Right ventricle myocardium superior (tissue), 1 donor: ENCODE measurements at places on chromosomes 5 and 9.

GRCh38 chr5:147248561-147248960 lies 13.7 kb downstream of the STK32A start:
- no peak for DNase-seq

DNA sequence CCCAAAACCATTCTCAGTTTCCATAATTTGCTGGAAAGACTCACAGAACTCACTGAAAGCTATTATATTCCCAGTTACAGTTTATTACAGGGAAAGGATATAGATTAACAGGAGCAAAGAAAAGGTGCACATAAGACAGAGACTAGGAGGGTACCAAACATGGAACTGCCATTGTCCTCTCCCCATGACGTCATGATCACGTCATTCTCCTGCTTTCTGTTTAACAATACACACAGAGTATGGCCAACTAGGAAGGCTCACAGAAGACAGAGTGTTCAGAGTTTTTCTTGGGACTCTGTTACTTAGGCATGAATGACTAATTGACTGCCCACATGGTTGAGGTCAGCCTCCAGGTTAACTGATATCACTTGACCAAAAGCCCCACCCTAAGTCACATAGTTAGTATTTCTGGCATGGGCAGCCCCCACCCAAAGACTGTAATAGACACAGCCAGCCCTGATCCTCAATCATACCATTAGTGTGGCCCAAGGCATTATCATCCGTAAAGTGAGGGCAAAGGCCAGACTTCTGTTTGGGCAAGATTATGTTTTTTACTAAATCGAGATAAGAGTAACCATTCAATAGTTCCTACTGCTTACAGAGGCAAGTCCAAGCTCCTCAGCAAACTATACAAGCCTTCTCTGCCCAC lies 353.5 kb upstream of the POU5F2 start:
- DNase-seq, result no peak

- DNase-seq, result no peak
Observed at GRCh38 chr9:96150324-96151227, 151.4 kb downstream of the HSD17B3 start.

- DNase-seq, result no peak
Observed at GRCh38 chr5:167578977-167579692, 712.3 kb upstream of the WWC1 start.

GRCh38 chr5:95669540-95669939 lies 13.3 kb downstream of the SPATA9 start:
- peak; percentile 75 for DNase-seq

DNA sequence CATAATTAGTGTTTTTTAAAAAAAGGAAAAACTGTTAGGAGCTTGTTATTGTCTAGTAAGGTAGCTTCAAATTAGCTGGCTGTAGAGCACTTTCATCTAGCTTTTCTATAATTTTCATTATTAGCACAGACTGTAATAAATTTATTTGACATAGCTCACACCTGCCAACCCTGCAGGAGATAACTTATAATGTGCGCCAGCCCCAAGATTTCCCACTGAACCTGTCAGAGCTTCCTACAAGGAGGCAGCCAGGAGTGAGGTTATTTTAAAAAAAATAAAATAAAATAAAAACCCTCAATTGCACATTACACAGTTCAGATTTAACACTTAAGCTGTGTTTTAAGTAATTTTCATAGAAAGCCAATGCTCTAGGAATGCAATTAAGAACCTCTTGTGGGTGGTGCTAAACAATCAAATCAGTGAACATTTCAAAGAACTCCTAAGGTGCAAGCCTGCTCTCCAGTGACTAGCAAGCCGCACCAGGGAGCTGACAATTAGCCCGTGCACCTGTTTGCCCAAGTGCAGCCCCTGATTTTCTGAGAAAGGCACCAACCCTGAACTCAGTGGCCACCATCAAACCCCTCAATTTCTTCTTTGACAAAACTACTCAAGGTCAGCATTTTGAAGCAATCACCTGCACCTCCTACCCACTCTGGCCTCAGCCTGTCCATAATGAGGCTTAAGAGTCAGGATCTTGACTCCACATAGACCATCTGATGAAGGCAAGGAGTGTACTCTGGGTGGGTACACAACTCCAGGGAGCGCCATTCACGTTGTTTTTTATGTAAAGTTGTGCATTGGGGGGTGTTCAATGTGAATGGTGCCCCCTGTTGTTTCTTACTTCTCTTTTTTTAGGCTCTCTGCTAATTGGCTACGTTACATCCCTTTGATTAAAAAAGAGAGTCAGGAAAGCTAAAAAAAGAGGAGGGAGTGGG lies 385.3 kb upstream of the WWC1 start:
- DNase-seq, result no peak

GRCh38 chr5:113270086-113270485 lies 164.7 kb downstream of the TSSK1B start:
- no peak for DNase-seq

- DNase-seq, result no peak
Observed at GRCh38 chr5:17619354-17619753, 9.2 kb downstream of the TAF11L12 start.

- DNase-seq, result no peak
Observed at GRCh38 chr9:85523202-85523601, 218.6 kb downstream of the AGTPBP1 start.

DNA sequence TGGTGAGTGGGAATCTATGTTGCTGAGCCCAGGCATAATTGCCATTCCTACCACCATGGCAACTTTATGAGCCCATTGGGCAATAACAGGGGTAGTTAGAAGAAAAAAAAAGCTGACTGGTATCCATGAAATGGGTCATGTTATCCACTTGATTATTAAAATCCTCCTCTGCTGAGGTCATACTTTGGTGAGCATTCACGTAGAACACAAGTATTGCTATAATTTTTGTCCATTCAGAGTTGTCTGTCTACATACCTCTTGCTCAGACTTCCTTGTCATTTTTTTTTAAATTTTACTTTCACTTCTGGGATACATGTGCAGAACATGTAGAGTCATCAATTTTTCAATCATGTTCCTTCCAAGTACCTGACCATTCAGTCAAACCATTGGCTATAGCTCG lies 780.8 kb upstream of the ARRDC3 start:
- no peak for DNase-seq

DNA sequence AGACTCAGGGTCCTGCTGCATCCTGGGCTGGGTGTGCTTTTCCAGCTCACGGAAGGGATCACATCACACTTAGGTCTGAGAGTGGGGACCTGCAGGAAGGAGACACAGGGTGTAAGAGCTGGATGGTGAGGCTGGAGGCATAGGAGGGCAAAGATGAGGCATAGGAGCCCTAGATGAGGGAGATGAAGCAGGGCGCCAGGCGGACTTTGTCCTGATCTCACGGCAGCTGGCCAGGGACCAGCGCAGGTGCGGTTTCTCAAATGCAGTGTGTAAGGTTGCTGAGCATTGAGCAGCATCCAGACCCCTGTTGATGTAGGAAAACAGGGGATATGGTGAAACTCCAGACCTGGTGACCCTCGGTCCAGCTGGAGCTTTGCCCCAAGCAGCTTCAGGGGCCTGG lies 156.5 kb downstream of the PSAT1 start:
- DNase-seq, result no peak

GRCh38 chr9:33798545-33798944 lies 3.2 kb downstream of the PRSS3 start:
- DNase-seq, result no peak

- no peak for DNase-seq
Observed at GRCh38 chr9:133452562-133452961, 7.2 kb upstream of the CACFD1 start.

GRCh38 chr5:142542078-142542477 lies 143.8 kb downstream of the FGF1 start:
- no peak for DNase-seq

DNA sequence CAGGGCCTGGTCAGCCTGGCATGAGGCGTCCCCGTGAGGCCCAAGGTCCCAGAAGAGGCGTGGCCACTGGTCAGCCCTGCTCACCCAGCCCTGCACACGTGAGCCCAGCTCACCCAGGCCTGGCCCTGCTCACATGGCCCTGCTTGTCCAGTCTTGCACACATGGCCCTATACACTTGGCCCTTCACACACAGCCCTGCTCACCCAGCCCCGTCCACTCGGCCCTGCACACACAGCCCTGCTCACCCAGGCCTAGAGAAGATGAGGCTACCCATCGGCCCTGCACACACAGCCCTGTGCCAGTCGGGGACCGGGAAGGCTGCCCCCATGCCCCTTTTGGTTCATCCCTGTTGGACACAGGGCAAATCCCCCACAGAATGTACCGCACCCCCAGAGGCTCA lies 28.4 kb downstream of the ZDHHC11B start:
- peak; percentile 65 for DNase-seq

DNA sequence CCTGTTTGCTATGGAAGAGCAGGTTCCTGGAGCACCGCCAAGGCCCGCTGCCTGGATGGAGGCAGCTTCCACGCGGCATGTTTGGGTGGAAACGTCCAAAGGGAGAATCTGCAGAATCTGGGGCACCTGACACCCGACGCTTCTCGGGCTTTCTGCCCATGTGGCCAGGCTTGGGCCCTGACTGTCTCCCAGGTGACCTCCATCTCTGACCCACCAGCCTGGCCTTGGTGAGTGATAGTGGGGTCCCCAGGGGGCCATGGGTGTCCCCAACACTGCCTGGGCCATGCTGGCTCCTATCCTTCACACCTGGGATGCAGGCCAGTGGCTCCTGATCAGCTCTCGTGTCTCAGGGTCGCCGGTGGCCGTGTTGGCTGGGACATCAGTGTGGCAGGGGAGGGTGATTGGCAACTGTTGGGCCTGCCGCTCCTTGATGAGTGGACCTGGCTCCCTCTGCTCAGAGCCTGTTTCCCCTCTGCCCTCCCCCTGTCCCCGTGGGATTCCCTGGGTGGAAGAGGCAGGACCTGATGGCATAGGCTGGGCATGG lies 34.0 kb downstream of the GLT6D1 start:
- DNase-seq, result no peak

DNA sequence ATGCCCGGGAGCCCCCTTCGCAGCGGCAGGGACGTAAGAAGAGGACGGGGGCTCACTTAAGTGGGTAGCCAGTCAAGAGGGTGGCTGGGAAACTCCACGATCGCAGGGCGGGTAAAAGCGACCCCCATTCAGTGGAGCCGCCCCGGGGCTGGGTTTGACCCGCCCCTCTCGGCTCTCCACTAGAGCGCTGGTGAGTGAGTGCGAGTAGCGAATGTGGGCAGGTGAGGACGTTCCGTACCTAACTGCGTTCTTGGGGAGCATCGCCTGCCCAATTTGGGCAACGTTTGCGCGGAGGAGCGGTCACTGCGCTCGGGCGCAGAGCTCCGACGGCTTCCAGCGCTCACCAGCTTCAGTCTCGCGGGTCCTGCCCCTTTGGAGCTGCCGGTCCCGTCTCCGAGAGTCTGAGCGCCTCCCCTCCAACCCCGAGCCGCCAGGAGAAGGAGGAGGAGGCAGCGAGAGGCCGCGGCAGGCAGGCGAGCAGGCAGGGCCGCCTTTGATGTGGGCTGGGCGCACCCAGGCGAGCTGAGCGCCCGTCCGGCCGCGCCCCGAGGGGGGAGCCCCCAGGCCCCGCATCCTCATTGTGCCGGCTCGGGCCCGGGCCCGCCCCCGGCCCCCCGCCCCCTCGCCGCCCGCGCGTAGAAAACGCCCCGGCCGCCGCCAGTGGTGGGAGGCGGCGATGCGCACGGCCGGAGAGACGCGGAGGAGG lies at the start of gene FGF18:
Gene FGF18, plus strand, starts transcription at position 666 of the 706 bp plus-strand sequence. CDS start 553 bp downstream, outside the sequence.
- DNase-seq, result peak; percentile 75

GRCh38 chr5:110735556-110735955 lies 3.3 kb upstream of the SLC25A46 start:
- no peak for DNase-seq

DNA sequence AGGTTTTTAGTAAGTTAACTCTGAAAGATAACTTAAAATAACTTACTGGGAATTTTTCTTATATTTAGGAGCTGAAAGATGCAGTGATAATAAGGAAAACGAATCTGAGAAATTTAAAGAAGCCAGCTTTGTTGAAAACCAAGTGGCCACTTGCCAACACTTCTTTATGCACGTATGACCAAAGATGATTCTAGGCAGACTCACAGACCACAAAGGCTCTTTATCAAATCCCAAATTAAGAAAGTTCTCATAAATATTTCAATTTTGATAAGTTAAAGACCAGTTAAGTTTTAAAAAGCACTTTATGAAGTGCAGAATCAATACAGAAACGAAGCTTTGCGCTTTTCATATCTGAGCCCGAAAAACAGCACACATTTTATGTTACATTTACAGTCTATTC lies 1.5 kb downstream of the AFF4 start:
- no peak for DNase-seq

GRCh38 chr9:112384690-112385089 lies 4.8 kb downstream of the HSDL2 start:
- DNase-seq, result no peak

DNA sequence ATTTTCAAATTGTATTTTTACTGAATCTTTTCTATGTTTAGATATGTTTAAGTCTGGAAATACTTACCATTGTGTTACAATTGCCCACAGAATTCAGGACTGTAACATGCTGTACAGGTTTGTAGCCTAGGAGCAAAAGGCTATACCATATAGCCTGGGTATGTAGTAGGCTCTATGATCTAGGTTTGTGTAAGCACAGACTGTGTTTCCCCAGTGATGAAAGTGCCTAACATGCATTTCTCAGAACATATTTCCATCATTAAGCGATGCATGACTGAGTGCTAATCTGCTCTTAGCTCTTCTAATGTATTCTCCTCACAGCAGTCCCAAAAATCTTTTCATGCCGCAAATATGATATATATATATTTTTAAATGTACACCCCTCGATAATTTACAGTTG lies 166.7 kb upstream of the PPP2R2B start:
- no peak for DNase-seq

DNA sequence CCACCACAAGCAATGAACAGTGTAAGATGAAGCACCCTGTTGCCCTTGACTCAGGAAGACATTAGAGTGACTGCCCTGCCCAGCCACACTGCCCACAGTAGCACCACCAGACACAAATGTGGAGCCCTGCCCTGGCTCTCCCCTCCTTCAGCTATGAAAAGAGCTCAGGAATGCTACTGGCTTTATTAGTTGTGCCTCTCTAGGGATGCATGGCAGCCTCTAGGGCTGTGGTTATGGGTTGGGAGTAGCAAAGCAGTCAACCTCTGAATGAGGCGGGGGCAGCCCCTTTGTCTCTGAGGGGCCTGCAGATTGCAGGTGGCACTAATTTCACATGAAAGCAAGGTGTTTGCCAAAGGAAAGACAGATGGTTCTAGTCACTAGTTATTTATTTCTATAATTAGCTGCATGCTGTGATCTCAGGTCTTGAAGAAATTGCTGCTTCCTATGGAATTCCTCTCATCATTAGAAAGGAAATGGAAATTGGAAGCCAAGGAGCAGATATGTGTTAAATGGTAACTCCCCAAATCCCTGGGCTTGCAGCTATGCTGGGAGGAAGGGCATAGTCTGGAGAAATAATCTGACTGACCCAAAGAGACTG lies 259.4 kb downstream of the TLR4 start:
- DNase-seq, result no peak

- no peak for DNase-seq
Observed at GRCh38 chr5:164057121-164057520, 551.7 kb downstream of the MAT2B start.

GRCh38 chr5:119315516-119315949 lies 40.3 kb upstream of the TNFAIP8 start:
- no peak for DNase-seq

GRCh38 chr9:89383721-89384300 lies 65.5 kb downstream of the SECISBP2 start:
- no peak for DNase-seq
